ENCODE measurements at places on chromosomes 4 and X. TPM values are rescaled to one million over a fixed set of nuclear protein-coding genes. Genes with fewer than 3 reads are reported as not detected.

Gene GRIA3
- 0.29 TPM for total RNA-seq

Gene STAG2
- total RNA-seq: 54.6 TPM

Gene GNRHR
- total RNA-seq: not detected

Gene NEXMIF
- total RNA-seq: 1.7 TPM

Gene EVC2
- total RNA-seq: 7.8 TPM

GRCh38 chr4:5474756-5475155 is 233.6 kb downstream of the EVC2 start:
- DNase-seq: peak; percentile 35
- no peaks in the 10 kb centered on the region for H3K36me3 ChIP-seq
- no peak overlapping the region for H3K4me3 ChIP-seq
- H3K4me1 ChIP-seq: no peaks in the 10 kb centered on the region

DNA sequence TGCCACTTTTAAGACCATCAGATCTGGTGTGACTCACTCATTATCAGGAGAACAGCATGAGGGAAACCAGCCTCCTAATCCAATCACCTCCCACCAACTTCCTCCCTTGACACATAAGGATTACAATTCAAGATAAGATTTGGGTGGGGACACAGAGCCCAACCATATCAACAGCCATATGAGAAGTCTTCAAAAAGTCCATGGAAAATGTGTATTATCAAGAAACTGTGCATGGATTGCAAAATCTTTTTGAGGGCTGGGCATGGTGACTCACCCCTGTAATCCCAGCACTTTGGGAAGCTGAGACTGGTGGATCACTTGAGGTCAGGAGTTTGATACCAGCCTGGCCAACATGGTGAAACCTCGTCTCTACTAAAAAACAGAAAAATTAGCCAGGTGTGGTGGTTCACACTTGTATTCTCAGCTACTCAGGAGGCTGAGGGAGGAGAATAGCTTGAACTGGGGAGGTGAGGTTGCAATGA is 17.8 kb upstream of the RPL39 start:
- no peak overlapping the region for H3K27ac ChIP-seq
- no peak for DNase-seq
- H3K4me3 ChIP-seq: no peak overlapping the region
- no peaks in the 10 kb centered on the region for H3K36me3 ChIP-seq
- H3K27me3 ChIP-seq: no peaks in the 10 kb centered on the region

- peaks cover 10% of the 10 kb centered on the region for H3K4me1 ChIP-seq
- H3K27me3 ChIP-seq: no peaks in the 10 kb centered on the region
- no peak overlapping the region for H3K27ac ChIP-seq
- H3K36me3 ChIP-seq: no peaks in the 10 kb centered on the region
- no peak overlapping the region for H3K4me3 ChIP-seq
Measured at GRCh38 chr4:122665161-122665929, 44.5 kb upstream of the IL21 start.

- peaks cover 40% of the 10 kb centered on the region for H3K4me1 ChIP-seq
- H3K4me3 ChIP-seq: no peak overlapping the region
- H3K27me3 ChIP-seq: no peaks in the 10 kb centered on the region
- DNase-seq: no peak
Measured at GRCh38 chr4:76947369-76947768, 2.2 kb upstream of the SEPTIN11 start.

- no peak for DNase-seq
- no peak overlapping the region for H3K27ac ChIP-seq
- no peaks in the 10 kb centered on the region for H3K4me1 ChIP-seq
- no peaks in the 10 kb centered on the region for H3K27me3 ChIP-seq
- H3K4me3 ChIP-seq: no peak overlapping the region
- H3K36me3 ChIP-seq: peaks cover 48% of the 10 kb centered on the region
Measured at GRCh38 chr4:5572114-5572513, 136.2 kb downstream of the EVC2 start.

DNA sequence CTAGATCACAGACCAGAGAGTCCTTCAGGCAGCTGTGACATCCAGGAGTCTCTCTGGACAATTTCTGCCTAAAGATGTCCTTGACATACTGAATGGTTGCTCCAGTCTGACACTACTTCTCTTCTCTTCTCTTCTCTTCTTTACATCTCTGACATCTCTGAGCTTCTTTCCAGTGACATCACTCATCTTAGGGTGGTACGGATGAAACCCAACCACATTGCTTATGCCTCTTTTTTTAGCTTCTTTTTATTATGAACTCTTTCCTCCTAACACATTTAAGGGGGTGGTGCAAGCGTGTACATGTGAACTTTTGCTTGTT is 39.4 kb upstream of the IRF2 start:
- H3K27me3 ChIP-seq: no peaks in the 10 kb centered on the region
- no peak for DNase-seq
- no peak overlapping the region for H3K27ac ChIP-seq
- no peaks in the 10 kb centered on the region for H3K36me3 ChIP-seq
